NB4 (cell line): ENCODE measurements at places on chromosomes 4 and X.
A peak's percentile ranks its signal among the peaks of the same experiment; 100 is the strongest.

GRCh38 chrX:110026099-110026844, 23.4 kb downstream of the TMEM164 start:
- DNase-seq = no peak

GRCh38 chr4:123562994-123563750, 166.6 kb downstream of the SPRY1 start:
- DNase-seq = no peak

DNA sequence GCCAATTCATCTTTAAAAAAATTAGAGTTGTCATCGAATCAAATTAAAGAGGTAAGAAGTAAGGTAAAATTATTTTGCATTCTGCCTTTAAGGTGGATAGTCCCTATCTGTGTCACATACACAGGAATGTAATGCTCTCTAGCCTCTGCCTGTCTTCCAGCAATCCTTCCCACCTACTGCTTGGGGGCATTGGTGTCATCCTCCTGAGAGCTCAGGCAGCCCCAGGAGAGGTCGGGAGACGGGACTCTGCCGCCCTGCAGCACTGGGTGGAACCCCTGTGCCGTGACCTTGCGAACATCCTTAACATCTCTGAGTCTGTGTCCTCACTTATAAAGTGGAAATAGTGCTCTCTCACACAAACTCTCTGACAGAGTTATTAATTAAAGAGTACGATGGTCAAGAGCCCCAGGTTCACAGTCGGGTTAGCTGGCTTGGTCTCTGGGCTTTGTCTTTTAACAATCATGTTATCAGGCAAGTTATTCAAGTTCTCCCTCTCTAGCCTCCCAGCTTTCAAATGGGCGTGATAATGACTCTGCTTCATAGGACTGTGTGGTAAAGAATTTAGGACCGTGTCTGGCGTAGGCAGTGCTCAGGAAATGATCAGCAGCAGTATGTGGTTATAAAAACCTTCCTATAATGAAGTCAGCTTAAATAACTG, 10.2 kb downstream of the TLR3 start:
- DNase-seq = no peak

- peak; percentile 30 for DNase-seq
Observed at GRCh38 chrX:3712051-3712869, 1.2 kb downstream of the PRKX start.

DNA sequence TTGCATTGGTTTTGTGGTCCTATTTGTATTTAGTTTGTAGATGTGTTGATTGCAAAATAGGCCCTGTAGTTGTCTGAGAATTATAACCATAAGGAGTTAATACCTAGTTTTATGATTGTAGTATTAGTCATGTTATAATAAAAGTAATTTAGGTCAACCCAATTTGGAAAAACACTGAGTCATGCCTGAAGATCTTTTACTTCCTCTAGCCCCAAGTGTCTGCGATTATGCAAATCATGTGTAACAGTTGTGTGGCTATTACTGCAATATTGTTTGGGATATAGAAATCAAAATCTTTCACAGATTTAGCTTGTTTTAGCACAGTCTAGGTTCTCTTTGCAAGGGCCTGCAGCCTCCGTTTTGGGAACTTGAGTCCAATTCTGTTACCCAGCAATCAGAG, 12.6 kb downstream of the SRD5A3 start:
- DNase-seq = peak; percentile 74
